Endodermal cell (in vitro differentiated cells): ENCODE measurements at places on chromosomes 6 and 20. TPM values are rescaled to one million over a fixed set of nuclear protein-coding genes. Genes with fewer than 3 reads are reported as not detected.

DNA sequence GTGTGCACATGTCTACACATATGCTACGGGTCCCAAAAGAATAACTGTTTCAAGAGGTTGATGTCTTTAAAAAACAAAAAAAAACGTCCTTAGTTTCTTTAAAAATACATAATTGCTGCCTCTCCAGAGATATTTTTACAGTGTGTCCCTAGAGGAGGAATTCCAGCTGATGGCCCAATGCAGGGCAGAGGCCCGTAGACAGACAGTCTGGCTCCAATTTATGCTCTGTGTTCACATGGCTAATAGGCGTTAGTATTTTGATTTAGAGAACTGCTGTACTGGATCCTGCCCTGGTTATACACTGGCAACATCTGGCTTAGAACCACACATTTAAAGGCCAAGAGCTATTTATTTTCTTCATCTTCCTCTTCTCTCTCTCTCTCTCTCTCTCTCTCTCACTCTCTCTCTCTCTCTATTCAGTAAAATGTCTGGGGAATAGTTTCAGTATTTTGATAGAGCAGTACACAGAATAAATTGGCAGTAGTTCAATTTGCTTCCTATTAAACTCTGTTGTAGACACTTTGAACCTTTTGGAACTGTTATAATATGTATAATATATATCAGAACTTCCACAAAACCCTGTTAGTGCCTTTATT lies 260.6 kb downstream of the EYA4 start:
- DNase-seq = no peak

DNA sequence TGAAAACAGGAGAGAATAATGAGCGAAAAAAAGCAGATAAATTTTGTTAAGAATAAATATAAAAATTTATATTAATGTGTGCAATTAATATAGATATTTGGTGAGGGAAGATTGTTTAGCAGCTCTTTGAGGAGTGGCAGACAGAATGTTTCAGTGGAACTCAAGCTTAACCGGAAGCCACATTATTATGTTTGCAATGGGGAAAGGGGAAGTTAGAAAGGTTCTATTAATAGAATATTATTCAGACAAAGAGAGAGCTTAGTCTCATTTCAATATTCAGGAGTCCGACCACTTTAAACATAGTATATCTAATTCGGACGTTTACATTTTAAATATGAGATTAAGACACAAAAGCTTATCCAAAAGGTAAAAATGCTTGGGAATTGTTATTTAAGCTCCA lies 81.6 kb upstream of the KHDRBS2 start:
- DNase-seq = no peak

- no peak for DNase-seq
These were observed 172.9 kb upstream of the SASH1 start for GRCh38 chr6:148169706-148170105.

- DNase-seq = no peak
These were observed 170.9 kb downstream of the FUT9 start for GRCh38 chr6:96186516-96187195.

- DNase-seq = no peak
These were observed 25.9 kb upstream of the AHCY start for GRCh38 chr20:34328928-34329677.

DNA sequence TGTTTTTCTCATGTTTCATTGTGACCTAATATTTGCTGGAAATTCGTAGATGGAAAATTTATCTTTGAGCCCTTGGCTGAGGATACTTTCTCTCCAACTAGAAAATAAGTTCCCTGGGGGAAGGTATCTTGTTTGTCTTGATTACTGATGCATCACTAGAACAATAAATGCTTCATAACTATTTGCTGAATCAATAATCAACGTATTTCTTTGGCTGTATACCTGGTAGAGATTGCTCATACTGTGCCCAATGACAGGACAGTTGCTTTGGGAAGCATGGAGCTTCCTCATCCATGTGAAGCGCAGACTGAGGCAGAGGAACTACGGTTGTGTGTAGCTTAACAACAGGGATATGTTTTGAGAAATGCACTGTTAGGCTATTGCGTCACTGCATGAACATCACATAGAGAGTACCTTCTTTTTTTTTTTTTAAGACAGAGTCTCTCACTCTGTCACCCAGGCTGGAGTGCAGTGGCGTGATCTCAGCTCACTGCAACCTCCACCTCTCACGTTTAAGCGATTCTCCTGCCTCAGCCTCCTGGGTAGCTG lies 34.2 kb upstream of the RPN2 start:
- no peak for DNase-seq

GRCh38 chr6:7629321-7629720 lies 39.3 kb downstream of the SNRNP48 start:
- DNase-seq = no peak

MRPS10 gene
- 32.7 and 33.4 TPM in 2 replicates for total RNA-seq

CDH26 gene
- total RNA-seq = 0.61 to 1.1 TPM (median 0.97 TPM) in 3 replicates

SFT2D1 gene
- total RNA-seq = 53.4 to 57.3 TPM (median 53.9 TPM) in 3 replicates
